ENCODE measurements at places on chromosomes 2 and 18.

DNA sequence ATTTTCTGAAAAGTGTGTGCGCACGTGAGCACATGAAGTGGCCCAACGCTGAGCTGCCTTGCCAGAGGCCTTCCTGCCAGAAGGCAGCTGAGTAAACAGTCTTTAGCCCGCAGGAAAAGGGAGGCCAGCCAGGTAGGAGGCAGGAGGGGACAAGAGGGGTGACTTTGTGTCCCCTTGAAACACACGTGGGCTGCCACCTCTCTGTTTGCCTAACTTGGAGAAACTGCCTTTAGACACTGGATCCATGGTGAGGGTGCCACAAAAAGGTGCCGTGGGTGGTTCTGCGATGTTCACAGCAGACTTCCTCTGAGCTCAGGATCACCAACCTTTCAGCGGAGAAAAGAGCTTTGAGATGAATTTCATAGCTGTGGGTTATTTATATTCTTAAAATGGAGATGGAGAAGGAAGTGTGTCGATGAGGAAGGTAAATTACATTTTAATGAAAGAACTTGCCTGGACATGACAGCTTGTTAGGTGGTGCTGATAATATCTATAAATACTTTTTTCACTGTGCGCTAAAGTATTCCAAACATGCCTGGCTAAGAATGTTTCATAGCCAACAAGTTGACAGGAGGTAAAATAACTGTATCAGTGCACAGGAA lies 36.6 kb upstream of the ASB1 start:
- DNase-seq: peak; percentile 84

DNA sequence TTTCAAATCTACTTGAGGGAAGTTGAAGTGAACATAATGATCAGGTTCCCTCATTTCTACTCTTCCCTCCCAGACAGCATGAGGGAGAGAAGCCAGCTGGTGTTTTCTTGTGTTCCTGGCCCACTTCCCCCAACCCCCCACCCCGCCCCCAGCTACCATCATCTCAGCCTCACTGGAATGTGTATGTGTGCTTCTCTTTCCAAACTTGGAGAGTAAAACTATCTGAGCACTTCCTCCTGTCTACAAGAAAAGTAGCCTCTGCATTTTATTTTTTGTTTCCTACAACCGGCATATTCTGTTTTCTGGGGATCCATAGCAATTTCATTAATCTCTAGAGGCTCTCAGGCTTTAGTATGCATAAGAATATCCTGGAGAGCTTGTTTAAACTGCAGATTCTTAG lies 53.6 kb upstream of the GRHL1 start:
- no peak for DNase-seq

- DNase-seq: no peak
These were observed 205.8 kb downstream of the LDLRAD4 start for GRCh38 chr18:13424363-13424762.

GRCh38 chr2:42932271-42933151 lies 140.1 kb upstream of the HAAO start:
- no peak for DNase-seq

- no peak for DNase-seq
These were observed 25.0 kb downstream of the CEP68 start for GRCh38 chr2:65081232-65081685.

- no peak for DNase-seq
These were observed 859 bp upstream of the COLEC12 start for GRCh38 chr18:501406-501714.

GRCh38 chr2:7023542-7023941 lies 106.3 kb downstream of the RNF144A start:
- DNase-seq: no peak

DNA sequence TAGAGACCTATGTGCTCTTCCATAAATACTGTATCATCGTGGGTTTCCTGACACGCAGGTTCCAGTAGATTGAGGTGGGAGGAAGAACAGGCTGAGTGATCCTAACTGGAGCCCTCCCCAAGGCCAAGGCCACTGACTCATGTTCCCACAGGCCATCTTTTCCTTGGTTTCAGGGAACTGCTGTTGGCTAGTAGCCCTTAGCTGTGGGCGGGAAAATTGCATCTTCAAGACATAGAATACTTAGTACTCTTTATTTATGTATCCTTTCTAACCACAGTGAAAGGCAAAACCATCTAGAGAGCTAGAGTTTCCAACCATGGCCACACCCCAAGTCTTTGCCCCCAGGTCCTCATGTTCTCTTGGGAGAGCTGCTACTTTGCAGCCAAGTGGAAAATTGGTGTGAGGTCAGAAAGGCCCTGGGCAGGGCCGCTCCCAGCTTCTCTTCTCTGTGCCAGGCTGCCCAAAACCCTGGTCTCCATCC lies 55.9 kb downstream of the COPS8 start:
- no peak for DNase-seq

DNA sequence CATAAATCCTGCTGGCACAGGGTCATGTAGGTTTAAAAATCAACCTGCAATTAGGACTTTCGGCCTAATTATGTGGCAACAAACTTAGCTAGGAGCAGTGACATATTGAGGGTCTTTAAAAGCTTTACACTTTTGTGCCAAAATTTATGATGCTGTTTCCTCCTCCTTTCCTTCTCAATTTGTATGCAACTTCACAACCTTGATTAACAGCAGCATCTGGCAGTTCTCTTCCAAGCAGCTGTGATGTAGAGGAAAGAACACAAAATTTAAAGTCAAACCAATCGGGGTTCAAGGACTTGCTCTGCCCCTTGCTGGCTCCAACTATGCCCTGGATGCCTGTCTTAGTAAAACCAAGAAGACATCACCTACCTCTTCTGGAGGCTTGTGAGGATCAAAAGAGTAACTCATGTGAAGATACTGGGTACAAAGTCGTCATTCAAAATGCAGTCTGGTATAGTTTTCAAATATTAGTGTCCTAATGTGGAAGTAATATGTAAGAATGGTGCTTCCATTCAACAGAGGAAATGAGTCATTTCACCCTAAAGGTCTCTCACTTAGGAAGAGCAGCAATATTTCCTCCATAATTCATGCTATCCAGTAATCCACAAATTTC lies 94.7 kb downstream of the ANKRD44 start:
- DNase-seq: no peak

- DNase-seq: no peak
These were observed 25.8 kb downstream of the TRAPPC12 start for GRCh38 chr2:3405307-3405706.

GRCh38 chr18:45619062-45619825 lies 4.0 kb downstream of the SLC14A2 start:
- no peak for DNase-seq

DNA sequence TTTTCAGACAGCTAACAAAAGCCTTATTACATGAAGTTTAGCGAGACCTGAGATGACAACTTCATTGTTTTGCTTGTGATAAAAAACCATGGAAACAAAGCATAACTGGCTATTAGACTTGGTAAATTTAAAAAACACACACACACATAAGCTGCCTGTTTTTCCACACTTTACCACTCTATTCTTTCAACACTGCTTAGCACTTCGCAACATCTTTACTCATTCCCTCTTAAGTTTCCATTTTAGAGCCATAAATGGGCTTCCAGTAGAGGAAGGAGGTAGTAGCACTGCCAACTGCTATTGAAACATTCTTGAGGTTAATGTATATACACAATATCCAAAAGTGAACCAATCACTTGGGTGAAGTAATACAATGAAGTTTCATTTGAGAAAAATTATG lies 54.1 kb downstream of the BAZ2B start:
- no peak for DNase-seq

DNA sequence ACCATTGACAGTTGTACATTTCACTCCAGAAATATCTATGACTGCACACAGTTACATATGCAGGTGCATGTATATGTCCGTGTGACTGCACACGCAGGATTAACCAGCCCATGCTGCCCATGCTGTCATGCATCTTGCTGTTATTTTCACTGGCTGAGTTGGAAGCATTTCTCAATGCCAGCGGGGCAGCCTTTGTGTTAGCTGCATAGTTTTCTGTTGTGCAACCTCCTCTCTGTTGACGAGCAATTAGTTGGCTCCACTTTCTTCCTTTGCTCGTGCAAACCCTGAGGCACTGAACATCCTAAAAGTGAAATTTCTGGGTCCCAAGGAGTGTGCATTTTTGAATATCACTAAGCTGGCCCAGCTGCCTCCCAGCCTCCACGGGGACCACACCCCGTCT lies 133.4 kb upstream of the GLI2 start:
- DNase-seq: no peak

DNA sequence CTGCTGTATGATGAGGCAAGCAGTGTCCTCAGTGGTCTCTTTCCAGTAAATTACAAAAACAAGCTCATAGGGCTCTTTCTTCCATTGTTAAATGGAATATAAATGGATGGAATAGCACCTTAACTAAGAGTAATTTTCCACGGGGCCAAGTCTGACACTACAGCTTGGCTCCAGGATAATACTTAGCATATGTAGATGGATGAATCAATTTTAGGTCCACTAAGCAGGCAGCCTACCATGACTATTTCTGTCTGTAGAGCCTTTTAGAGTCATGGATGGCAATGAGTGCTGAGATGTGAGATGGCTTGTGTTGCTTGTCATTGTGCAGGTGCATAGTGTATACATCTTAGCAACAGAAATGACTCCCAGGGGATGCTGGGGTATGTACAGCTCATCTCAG lies 125.9 kb downstream of the PKP4 start:
- DNase-seq: no peak

- no peak for DNase-seq
These were observed 57.7 kb upstream of the LRPPRC start for GRCh38 chr2:44053456-44053855.

DNA sequence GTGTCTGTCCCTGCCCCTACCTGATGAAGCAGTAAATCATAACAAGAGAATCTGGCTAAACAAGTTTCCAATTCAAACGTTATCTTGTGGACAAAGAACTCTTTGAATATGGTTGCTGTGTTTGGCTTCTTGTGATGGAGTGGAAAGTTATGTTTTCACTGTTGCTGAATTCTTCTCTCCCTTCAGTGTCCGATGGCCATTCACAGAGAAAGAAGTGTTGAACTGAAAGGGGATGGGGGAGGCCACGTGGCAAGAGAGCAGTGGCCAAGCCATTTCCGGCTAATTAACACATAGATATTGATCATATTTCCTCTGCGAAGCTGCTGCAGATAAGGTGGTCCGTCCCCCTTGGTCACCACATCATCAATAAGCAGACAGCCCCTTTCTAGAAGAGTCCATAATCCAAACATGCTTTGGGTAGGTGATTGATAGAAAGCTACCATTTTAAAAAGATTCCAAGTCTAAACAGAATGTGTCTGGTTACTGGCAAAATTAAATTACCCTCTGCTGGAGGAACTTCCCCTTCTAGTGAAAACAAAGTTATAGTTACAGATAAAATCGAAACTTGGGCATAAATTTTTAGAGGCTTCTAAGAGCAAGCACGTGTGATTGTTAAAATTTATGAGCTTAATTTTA lies 36.9 kb upstream of the FZD7 start:
- no peak for DNase-seq

GRCh38 chr2:169714699-169715098 lies 18.9 kb upstream of the KLHL23 start:
- DNase-seq: no peak

- no peak for DNase-seq
These were observed 6.4 kb upstream of the PTPN4 start for GRCh38 chr2:119753041-119753929.

DNA sequence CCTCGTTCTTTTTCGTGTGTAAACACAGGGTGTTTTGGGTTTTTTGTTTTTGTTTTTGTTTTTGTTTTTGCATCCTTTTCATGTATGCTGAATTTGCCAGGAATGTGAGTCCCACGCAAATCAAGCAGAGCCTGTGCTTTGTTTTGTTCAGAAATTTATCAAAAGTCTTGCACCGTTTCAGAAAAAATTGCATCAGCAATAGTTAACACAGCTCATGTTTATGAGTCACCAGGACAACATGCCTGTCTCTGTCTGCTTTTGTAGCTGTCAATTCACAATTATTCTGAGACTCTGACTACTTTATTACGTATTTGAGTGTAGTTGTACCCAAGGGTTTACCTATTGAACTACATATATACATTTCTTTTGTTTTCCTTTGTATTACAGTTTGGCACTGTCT lies 38.3 kb downstream of the MRPL44 start:
- no peak for DNase-seq

DNA sequence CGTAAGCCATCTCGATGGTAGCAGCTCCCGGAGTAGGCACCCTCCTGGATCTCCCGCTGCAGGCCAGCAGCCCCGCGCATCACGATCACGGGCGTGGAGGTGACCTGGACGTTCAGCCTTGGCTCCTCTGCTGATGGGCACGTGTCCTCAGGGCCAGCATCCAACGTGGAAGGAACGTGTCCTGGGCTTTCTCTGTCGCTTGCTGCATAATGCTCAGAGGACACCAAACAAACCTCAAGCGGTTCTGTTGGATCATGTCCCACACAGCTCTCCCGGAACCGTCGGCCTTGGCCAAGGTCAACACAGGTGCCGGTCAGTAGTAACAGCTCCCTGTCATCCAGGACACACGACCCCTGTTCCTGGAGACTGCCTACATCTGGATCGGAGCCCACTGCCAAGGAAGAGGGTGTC lies 23.1 kb downstream of the PASK start:
- no peak for DNase-seq

GRCh38 chr18:4908328-4908727 lies 288.7 kb downstream of the AKAIN1 start:
- no peak for DNase-seq

GRCh38 chr18:27717250-27717649 lies 459.7 kb downstream of the CDH2 start:
- DNase-seq: no peak

DNA sequence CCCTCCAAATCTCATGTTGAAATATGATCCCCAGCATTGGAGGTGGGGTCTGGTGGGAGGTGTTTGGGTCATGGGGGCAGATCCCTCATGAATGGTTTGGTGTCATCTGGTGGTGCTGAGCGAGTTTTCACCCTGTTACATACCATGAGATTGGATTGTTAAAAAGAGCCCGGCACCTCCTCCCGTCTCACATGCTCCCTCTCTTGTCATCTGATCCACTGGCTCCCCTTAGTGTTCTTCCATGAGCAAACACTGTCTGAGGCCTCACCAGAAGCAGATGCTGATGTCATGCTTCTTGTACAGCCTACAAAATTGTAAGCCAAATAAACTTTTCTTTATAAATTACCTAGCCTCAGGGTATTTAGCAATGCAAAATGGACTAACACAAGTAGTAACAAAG lies 405.0 kb upstream of the SLC39A10 start:
- DNase-seq: no peak

DNA sequence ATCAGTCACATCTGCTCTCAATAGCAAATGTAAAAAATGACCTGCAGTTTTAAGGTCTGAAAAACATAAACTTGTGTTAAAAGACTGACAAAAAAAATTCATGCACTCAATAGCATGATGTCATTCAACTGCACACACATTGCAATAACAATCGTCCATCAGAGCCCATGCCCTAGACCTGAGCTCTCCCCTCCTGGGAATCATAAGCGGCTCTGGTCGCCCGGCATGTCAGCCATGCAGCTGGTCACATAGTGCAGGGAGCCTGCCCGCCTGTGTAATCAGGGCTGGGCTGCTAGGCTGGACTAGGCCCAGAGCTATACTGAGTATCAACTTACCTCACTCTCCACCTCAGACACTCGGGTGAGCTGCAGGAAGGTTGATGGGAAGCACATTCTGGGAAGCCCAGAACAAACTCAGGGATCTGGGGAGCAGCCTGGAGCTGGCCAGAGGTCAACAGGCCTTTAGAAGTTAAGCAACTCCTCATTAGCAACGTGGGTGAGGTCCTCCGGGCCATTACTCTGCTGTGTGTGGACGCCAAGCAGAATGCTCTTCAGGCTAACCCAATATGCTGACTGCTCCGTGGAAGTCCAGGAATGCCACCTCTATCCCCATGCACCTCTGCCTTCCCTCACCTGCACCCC lies 165.5 kb downstream of the TTC32 start:
- DNase-seq: no peak

Data from NCI-H1105 (cell line).